ENCODE measurements at places on chromosomes 12 and 14.

DNA sequence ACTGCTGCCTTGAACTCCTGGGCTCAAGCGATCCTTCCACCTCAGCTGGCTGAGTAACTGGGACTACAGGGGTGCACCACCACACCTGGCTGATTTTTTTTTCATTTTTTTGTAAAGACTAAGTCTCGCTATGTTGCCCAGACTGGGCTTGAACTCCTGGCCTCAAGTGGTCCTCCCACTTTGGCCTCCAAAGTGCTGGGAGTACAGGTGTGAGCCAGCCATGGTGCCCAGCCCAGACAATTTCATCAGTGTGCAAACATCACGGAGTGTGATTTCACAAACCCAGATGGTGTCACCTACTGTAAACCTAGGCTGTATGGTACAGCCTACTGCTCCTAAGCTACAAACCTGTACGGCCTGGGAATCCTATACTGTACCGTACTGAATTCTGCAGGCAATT lies 6.9 kb upstream of the BCL7A start:
- no peak for DNase-seq

DNA sequence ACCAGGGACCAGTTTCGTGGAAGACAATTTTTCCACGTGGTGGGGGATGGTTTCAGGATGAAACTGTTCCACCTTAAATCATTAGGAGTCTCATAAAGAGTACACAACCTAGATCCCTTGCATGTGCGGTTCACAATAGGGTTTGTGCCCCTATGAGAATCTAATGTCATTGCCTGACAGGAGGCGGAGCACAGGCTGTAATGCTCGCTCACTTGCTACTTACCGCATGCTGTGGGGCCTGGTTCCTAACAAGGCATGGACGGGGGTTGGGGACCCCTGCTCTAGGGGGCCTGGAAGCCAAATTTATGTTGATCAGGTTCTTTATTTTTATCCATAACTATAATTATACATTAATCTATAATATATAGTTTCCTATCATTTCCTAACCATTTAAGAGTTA lies 315.3 kb downstream of the MED13L start:
- DNase-seq: no peak

DNA sequence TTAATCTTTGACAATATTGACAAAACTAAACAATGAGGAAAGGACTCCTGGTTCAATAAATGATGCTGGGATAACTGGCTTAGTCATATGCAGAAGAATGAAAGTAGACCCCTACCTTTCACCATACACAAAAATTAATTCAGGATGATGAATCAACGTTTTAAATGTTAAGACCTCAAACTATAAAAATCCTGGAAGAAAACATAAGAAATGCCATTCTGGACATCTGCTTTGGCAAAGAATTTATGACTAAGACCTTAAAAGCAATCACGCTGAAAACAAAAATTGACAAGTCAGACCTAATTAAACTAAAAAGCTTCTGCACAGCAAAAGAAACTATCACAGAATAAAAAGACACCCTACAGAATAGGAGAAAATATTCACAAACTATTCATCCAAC lies 97.4 kb downstream of the LMNTD1 start:
- no peak for DNase-seq

- no peak for DNase-seq
These were observed 7.3 kb downstream of the JAG2 start for GRCh38 chr14:105161309-105161708.

DNA sequence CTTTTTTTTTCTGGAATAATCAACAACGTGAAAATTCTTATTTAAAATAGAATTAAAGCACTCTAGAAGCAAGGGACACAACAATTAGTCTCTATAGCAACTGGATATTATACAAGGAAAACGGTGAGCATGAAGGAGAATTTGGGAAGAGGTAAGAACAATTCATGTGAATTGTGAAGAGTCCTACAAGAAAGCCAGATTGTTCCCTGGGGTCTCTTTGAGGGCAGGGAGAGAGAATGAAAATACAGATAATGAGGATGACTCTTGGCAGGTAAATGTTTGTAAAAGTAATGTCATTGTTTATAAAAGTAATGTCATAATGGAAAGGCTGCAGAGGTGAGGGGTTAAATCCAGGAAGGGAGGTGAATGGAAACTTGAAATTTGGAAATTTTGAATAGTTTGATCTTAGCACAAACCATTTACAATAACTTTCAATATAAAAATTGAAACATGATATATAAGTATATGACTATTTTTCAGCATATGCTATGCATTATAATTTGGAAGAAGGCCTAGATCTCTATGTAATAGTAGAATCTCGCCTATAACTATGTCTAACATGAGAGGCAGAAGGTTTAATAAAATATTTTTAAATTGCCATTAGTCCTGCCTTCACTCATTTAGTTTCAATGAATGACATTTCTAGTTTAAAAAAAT lies 378.8 kb upstream of the DCN start:
- peak; percentile 43 for DNase-seq

DNA sequence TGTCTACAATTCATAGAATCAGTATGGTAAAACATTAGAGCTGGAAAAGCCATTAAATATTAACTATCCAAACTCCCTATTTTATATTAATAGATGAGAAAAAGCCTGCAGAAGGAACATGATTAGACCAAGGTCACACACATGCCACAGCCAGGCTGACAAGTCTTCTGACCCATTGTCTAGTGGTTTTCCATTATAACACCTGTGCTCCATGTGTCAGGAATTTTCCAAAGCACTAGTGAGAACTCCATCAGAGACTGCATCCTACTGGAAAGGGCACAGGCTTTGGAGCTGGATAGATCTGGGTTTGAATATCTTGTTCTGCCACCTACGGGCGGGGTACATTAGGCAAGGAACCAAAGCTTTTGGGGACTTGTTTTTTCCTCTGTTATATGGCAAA lies 325.5 kb downstream of the RAD51B start:
- no peak for DNase-seq

GRCh38 chr14:63394841-63395240 lies 76.1 kb upstream of the GPHB5 start:
- no peak for DNase-seq

- no peak for DNase-seq
These were observed 146.2 kb downstream of the DACT1 start for GRCh38 chr14:58783792-58784511.

DNA sequence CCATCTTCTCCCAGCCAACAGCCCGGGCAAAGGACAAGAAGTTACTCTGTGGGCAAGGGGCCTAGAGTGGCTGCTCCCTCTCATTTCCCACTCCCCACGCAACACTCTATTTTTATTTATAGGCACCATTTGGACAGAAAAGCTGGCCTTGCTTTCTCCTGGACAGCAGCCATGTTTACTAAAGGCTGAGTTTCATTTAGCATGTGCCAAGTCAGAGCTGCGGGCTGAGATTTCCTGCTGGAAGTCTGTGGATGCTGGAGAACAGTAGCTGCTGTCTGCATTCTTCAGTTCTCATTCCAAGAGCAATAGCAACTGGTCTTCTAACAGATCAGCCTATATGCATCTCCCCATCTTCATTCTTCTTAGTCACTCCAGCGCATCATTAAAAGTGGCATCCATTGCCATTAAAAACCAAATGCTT lies 8.3 kb downstream of the COL2A1 start:
- no peak for DNase-seq

DNA sequence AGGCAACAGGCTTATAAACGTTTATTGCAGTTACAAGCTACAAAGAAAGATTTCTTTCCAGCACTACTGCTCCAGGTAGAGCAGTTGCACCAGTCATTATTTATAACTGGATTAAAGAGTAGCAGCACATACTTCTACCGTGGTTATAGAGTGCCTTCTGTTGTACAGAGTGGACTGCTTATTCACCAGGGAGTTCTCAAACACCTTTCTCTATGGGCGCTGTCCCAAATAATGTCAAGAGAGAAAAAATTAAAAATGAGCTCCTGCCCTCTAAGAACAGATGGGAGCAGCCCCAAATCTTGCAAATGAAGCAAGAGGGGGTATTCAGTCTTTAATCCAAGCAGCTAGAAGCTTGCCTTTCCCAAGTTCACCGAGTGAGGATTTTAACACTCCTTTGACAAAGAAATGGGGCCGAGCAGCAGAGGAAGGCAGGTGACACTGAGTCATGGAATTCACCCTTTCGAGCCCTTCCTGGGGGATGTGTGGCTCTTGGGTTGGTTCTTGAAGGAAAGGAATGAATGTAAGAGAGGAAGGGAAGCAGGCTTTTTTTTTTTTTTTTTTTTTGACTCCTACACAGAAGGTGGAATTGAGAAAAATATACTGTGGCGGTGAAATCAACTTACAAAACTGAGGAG lies 181.2 kb downstream of the PRKCH start:
- no peak for DNase-seq

- DNase-seq: no peak
These were observed 4.9 kb downstream of the ETV6 start for GRCh38 chr12:11654338-11654737.

GRCh38 chr14:61841145-61841544 lies 78.9 kb downstream of the SNAPC1 start:
- DNase-seq: peak; percentile 16

- no peak for DNase-seq
These were observed 164.4 kb downstream of the CAND1 start for GRCh38 chr12:67433385-67434175.

DNA sequence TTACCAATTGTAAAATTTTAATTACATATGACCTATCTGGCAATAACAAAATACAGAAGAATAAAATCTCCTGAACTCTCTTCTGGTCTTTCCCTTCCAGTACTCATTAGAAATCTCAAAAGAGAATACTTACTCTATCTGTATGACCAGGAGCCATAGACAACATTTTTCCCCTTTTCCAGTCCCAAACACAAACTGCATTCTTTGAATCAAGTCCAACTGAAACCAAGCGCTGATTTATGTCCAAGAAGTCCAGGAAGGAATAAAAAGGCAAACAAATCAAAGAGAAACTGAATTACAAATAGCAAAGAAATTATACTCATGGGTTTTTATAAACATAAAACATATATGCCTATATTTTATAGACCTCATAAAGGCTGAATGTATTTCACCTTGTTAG lies 46.7 kb downstream of the EML5 start:
- DNase-seq: no peak

DNA sequence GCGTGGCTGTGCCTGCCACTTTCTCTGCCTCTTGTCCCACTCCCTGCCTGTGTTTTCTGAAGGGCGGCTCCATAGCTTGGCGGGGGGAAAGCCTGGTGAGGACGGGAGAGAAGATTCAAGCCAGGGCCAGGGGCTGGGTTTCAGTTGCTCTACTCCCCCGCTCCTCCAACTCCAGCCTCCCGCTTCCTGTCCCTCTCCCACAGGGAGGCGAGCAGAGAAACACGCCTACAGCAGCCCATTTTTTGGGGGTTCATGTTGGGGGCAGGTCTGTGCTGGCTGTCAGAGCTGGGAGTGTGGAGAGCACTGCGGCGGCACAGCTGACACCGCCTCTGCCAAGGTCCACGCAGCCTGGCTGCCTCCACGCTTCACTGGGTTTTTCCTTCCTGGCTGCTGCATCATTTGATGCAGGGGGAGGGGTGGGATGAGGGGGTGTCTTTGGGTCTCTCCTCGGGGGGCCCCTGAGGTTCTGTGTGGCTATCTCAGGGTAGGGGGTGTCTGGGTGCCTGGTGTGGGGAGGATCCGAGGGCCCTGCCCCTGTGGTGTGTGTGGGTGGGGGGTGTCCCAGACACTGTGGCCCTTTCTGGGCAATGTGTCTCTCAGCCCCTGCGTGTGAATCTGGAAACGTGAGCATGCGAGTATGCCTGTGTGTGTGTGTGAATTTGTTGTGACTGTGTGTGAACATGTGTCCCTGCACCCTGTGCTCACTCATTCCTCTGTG lies 10.7 kb upstream of the KRT80 start:
- DNase-seq: no peak

- no peak for DNase-seq
These were observed 12.9 kb downstream of the SERPINA6 start for GRCh38 chr14:94310248-94310647.

GRCh38 chr14:91368776-91369416 lies 48.7 kb downstream of the CCDC88C start:
- no peak for DNase-seq

DNA sequence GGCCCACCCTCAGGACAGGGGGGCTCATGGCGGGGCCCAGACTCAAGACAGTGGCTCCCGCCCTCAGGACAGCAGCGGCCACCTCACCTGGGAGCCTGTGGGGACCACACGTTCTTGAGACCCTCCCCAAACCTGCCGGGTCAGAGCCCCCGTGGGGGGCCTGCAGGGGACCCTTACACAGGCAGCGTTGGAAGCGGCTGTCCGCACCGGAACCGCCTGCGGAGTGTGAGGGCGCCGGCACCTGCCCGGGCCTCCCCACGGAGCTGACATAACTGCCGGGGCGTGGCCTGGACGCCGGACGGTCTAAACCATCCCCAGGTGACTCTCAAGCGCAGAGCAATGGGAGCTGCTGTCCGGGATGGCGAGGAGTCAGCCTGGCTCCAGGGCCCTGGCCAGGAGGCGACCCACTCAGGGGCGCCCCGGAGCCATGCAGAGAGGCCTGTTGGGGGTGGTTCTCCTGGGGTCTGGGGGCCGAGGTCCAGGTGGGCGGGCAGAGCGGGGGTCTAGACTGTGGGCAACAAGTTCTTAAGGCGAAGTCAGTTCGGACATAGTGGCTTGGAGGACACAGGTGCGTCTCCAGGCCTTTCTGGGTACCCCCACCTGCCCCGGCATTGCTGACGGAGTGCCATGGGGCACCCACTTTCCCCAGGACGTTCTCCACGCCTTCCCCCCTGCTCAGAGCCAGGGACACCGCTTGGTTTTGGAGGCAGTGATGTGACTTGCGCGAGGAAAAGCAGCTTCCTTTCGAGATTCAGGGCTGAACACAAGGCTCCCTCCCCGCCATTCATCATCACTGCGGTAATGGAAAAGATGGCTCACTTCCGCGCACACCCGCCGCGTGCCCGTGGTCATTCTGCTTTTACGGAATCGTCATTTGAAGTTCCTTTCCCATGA lies 23.2 kb downstream of the GALNT9 start:
- DNase-seq: no peak

- no peak for DNase-seq
These were observed 5.8 kb downstream of the CACNB3 start for GRCh38 chr12:48824112-48824511.

DNA sequence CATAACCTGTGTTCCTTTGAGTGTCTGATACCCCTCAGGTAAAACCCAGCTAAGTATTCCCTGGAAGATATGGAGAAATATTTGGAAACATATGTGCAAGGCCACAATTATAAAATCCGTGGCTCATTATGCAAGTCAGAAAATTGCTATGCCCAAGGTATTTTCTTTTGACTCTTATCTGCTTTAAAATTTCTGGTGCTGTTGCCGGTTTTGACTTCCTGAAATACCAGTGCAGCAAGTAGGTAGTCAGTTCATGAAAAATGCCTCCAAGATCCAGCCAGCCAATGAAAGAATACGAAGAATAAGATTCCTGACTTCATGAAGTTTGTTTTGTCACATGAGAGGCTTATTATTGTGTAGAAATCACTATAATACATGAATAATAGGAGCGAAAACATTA lies 20.2 kb upstream of the FUT8 start:
- no peak for DNase-seq

GRCh38 chr14:101704140-101704539 lies 57.4 kb upstream of the PPP2R5C start:
- DNase-seq: no peak

DNA sequence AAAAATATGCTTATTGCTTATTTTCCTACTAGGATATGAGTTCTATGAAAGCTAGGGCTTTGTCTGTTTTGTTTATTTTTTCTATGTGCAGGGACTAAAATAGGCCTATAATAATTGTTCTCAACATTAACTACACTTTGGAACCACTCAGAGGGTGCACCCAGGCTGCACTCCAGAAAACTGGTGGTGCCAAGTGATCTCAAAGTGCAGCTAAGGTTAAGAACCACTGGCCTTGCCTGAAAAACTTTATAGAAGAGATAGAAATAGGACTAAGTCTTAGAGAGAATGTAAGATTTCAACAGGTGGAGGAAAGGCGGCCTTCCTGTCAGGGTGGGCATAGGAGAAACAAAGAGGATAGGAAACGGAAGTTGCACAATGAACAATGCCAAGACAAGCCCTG lies 37.7 kb upstream of the NR1H4 start:
- DNase-seq: no peak

- no peak for DNase-seq
These were observed 14.9 kb upstream of the TTC7B start for GRCh38 chr14:90830931-90831701.

Measured in hindlimb muscle (tissue), 1 donor.